Stimulated activated CD4-positive, alpha-beta T cell treated with anti-CD3 and anti-CD28 coated beads, Interleukin-1b, Interleukin-23, amount 100 ng/mL, for 1 hour (primary cell): ENCODE measurements at places on chromosomes 3 and 15.

DNA sequence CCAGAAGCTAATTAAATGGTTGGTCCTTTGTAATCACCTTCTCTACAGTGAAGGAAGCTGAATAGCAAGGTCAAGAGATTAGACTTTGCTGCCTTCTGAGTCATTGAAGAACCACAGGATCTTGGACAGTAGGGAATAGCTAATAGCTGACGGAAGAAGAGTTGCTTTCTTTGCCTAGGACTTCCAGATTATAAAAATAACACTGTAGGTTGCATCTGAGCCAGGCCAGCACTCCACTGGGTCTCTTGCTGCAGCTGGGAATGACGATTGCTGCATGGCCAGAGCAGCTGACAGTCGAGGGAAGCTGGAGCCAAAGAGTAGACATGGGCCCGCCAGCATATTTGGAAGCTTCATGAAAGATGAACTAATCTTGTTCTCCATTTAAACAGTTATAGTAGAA, 81.5 kb upstream of the KCNMB2 start:
- no peak for DNase-seq

DNA sequence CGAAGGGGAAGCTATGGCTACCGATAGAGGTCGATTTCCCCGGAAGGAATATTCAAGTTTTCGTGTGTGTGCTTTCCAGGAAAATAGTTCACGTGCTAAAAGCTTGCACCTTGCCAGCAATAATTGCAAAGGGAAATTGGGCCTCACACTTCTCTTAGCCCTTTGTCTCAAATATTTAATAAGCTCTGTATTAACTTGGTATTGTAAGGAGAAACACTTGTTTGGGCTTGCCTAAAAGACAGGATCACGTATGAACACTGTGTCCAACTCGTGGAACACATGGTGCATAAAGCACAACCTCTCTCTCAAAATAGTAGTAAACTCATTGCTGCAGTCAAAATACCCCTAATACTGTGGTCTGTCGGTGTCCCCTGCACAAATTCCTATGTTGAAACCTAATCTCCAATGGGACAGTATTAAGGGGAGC, 352 bp upstream of the TMF1 start:
- no peak for DNase-seq

DNA sequence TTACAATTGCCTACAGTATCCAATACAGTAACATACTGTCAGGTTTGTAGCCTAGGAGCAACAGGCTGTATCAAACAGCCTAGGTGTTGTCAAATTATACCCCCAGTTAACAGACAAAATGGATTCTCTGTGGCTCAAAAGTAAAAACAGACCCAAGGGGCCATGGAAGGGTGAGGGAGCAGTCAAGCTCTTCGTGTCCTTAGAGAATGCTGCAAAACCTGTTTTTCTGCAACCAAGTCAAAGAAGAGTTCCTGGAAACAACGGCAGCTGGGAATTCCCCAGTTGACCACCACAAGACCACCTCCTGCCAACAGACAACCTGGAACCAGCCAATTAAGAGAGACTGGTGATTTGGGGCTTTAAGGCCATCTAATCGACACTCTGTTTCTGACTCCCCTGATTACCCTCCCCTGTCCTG, 11.1 kb upstream of the THUMPD3 start:
- no peak for DNase-seq

DNA sequence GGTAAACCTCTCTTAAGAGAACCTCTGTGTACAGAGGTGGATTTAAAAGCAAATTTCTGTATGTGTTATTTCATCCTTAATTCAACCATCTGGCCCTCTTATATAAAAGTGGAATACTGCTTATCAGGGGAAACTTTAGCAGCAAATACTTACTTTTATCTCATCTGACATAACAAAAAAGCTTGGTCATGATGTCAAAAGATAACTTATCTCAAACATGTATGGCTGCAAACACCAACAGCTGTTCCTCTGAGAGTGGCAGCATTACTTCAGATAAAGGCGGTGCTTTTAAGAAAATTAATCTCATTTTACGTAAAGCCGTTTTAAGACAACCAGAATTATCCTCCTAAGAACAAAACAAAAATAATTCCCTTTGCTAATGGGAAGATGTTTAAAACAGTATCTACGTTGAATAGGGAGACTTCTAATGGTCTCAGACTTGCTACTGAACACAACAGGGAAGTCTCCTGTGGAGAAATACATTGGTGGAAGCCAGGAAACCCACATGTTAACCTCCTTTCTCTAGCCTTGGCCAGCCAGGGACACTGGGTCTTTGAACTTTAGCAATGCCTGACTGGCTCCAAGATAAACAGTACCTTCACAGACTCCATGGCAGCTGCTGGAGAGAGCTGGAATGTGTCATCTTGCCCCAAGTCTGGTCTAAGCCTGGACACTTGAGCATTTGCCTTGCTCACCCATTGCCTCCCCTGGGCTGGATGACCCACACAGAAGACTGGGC, 18.1 kb downstream of the ARRDC4 start:
- DNase-seq = no peak

DNA sequence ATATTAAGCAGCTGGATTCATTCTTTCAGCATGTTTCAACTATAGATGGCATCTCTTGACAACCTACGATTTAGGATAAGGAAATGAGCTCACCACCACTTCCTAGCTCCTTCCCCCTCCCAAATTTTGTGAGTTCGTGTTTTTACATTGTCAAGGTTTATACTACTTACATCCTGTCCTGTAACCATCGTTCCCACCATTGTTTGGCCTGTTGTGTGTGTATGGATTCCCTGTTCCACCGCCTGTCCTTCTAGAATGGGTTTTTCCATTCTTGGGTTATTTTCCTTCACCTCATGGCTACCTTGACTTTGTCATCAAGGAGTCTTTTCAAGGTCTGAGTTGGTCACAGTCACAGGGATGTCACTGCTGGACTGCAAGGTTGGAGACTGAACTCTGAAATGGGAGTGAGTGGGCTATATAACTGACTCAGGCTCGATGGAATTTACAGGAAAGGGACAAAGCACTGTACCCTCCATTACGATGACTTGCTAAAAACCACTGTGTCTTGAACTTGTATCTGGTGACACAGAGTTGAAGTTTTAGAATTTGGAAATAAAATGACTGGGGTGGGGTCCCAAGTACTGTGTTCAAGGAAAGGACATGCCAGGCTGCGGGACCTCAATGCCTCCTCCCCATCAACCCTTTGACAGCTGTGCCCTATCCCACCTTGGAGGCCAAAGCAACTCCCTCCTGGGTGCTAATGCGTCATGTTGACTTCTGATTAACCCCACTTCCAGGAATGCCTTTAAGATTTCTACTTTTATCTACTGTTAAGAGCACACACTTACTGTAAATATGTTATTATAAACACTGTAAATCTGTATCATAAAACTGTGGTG, 66.8 kb upstream of the BLM start:
- DNase-seq = no peak

DNA sequence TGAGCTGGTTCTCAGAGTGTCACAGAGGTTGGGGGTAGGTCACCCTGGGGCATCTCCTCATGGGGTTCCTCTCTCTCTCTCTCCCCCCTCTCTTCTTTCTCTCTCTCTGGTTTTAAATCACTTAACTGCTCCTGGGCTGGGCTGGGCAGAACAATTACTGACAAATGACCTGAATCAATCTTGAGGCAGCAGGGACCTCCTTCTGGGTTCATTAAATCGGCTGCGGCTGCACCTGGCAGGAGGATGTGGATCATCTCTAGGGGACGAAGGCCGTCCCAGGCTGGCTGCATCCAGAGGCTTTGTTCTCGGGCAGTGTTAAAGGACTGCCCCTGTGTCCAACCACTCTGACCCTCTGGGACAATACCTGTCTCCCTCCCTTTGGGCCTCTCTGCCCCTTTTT, 143.1 kb downstream of the TLE3 start:
- DNase-seq = no peak

DNA sequence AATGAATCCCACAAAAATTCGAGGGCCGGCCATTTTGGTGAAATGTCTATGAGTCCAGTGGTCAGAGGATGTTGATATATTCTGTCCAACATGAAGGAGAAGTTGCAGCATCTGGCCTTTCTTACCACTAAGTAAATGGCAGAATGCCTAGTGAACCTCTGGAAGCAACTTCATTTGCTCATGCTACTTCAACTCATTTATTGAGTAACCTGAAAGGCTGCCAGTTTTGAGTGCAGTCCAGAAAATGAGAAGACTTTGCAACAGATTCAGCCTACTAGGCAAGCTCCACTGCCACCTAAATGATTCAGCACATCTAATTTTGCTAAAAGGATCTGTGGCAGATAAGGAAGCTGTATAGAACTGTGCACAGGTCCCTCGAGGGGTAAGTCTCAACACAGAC, 265.0 kb downstream of the OPA1 start:
- DNase-seq = no peak

GRCh38 chr3:43816372-43816771, 125.6 kb downstream of the ABHD5 start:
- no peak for DNase-seq

- no peak for DNase-seq
Observed at GRCh38 chr15:48358229-48359152, 27.3 kb downstream of the DUT start.

DNA sequence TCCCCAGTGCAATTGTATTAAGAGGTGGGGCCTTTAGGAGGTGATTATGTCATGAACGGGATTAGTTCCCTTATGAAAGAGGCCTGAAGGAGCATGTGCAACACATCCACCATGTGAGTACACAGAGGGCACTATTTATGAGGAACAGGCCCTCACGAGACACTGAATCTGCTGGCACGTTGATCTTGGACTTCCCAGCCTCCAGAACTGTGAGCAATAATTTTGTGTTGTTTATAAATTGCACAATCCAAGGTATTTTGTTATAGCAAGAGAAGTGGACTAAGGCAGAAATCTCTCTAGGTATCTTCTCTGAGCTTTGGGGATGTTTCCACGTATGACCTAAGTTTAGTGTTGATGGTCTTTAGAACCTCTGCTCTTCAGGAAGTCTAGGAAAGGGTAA, 149.3 kb upstream of the CBLB start:
- DNase-seq = no peak

DNA sequence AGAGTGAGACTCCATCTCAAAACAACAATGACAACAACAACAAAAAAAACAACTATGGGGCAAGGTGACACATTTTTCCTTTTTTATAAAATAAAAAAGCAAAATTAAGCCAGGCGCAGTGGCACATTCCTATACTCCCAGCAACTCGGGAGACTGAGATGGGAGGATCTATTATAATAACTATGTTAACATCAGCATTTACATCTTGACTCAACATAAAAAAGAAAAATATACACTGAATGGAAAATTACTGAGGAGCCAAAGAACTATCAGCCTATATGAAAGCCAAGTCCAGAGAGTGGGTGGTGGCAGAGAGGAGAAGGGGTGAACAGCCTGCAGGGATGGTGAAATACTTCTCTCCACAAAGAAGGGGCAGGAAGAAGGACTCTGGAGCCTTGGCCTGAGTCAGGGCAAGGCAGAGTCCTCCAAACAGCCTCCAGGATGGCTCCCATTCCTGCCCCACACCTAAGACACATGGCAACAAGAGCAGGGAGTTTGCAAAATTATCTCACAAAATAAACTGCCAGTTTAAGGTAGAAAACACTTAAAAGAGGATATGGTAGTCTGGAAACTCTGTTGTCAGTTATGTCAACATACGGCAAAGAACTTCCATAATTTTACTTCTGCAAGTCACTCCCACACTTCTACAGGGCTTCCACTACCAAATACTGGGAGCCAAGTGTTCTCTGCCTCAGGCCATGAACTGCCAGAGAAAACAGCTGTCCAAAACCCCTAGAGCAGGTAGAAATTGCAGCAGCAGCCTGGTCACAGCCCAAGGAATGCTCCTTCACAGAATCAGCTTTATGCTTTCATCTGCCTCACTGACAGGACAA, 25.9 kb downstream of the HSPBAP1 start:
- DNase-seq = no peak

GRCh38 chr3:182235504-182235903, 523.8 kb downstream of the SOX2 start:
- DNase-seq = no peak

GRCh38 chr3:37968813-37969595, 21.6 kb upstream of the VILL start:
- no peak for DNase-seq

GRCh38 chr15:49471733-49472132, 48.7 kb downstream of the FGF7 start:
- no peak for DNase-seq

- DNase-seq = no peak
Observed at GRCh38 chr3:128598884-128599664, 51.5 kb downstream of the RPN1 start.
